ENCODE measurements at places on chromosomes 7 and 10.

- no peak for DNase-seq
Measured at GRCh38 chr7:156547884-156548561, 92.6 kb upstream of the RNF32 start.

GRCh38 chr7:158750702-158751101, 46.1 kb upstream of the NCAPG2 start:
- no peak for DNase-seq

DNA sequence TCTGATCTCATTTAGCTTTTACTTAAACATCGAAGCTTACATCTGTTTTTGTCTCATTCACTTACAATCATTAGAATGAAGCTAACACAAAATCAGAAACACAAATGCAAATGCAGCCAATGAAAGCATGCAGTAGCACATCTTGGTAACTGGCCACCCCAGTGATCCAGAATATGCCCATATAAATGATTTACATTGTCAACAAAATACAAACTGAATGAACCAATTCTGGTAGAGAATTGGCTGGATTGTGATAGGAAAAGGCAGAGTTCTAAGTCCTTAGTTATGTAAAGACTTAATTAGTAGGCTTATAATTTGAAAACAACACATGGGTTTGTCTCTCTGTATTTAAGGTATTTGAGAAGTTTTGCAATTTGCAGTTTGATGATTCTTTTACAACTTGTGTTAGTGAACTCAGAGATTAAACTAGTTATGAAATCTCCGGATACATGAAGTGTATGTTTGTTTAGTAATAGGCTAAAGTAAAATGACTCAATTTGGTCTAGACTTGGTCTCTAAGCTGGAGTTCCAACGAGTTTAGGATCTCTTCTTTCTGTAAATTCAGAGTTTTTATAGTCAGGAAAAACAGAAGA, 21.2 kb downstream of the TECTB start:
- DNase-seq = no peak

DNA sequence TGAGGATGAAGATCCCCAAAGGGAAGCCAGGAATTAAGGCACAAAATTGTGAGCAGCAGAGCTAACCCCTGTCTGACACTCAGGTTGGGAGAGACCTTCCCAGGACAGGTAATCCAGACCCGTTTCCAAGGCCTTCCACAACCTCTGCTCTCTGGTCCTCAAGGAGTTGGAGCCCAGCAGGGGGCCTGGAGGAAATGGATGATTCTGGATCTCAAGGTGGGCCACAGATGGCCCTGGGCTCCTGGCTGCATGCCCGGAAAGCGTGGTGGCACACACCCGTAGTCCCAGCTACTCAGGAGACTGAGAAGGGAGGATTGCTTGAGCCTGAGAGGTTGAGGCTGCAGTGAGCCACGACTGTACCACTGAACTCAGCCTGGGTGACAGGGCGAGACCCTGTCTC, 42.3 kb downstream of the DPYSL4 start:
- no peak for DNase-seq

GRCh38 chr7:57417736-57418135, 32.2 kb upstream of the ZNF716 start:
- no peak for DNase-seq

- no peak for DNase-seq
Measured at GRCh38 chr7:151168787-151169162, 1.3 kb upstream of the GBX1 start.

DNA sequence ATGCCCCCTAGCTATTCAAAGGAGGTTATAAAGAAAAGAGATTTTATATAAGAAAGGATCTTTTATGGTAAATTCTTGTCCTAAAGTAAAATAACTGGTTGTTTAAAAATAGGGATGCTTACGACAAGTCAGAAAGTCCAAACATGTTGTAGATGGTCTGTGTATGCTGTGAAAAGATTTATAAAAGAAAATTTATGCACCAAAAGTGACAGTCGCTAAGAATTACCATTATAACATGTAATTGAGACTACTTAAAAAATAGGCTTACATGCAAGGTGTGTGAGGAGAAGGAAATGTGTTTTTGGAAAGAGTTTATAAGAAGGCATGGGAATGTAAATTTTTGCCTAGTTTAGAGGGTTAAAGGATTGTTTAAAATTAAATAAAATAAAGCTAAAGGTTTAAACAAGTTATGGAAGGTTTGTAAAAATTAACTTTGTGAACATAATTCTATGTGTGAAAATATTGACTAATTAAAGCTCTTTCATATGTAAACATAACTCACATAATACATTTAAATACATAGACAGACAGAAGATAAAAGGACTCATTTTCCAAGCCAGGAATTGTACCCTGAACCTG, 118.5 kb downstream of the LYZL1 start:
- DNase-seq = no peak

- DNase-seq = no peak
Measured at GRCh38 chr10:22253580-22253882, 35.7 kb upstream of the EBLN1 start.

DNA sequence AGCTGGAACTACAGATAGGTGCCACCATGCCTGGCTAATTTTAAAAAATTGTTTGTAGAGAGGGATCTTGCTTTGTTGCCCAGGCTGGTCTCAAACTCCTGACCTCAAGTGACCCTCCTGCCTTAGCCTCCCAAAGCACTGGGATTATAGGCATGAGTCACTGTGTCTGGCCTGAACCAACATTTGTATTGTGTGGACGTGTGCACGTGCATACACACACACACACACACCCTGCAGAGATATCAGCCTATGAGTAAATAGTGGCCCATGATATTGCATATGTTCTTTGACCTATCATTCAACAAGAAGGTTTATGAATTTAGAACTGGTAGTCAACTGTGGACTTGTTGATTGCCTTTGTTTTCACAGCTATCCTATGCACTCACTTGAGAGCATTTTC, 161.6 kb downstream of the BAMBI start:
- no peak for DNase-seq

DNA sequence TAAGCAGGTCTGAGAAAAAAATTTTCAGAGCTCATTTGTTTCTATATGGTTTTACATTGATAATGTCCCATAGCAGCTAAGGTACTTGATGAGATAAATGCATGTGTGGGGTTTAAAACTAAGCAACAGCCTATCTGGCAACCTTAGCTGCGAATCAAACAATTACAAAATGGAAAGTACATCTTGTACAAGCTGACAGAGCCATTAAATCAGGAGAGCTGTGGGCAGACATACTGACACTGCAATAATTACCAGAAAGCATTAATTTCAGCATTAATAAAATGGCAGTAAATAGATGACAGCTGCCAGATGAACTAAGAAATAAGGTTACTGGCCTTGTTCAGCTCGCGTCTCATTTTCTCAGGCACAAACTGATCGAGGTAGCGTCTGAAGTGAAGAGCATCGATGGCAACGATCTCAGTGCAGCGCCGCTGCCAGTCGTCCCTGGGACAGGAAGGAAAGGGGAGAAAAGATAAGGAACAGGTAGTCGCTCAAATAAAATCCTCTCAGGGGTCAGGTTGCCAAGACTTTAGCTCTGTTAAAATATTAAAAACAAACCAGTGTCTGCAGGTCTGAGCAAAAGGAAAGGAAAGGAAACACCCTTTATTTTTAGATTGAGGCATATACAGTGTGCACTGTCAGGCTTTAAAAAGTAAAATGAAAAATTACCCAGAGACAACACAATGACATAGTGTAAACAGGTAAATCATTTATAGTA, 79.7 kb upstream of the OGDHL start:
- DNase-seq = no peak

DNA sequence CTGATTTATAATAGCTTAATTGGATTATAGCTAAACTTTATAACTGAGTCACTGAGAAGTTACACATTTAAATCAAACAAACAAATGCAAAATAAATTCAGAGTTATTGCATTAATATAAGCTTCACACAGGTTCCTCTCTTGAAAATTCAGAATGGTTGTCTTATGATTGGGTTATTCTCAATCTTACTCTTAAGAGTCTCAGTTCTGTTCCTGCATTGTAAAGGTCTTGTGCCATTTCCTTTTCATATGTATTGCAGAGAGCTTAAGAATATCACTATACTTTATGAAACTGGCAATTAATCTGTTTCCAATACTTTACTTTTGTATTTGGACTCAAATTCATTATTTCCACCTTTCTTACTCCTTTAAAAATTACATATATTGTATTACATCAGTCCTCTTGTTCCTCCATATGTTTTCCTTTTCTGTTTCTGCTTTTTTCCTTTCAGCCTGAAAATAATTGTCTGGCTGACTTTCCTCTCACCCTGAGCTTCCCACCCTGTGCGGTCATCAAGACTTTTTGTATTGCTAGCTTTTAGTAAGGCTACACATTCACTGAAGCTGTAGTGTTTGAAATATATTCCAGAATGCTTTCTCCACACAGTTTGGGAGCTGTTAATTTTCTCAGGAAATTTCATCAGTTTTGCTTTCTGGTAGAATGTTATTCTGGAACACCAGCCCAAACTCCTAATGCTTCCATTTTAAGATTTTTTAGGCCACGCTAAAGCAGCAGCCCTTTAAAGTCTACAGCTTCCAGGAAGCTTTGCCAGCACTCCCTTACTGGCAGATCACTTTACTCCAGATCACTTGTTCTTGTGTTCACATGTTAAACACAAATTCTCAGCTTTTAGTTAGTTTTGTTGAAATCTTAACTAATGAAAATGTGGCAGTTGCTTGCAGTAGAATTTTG, 139.4 kb downstream of the KCND2 start:
- no peak for DNase-seq

DNA sequence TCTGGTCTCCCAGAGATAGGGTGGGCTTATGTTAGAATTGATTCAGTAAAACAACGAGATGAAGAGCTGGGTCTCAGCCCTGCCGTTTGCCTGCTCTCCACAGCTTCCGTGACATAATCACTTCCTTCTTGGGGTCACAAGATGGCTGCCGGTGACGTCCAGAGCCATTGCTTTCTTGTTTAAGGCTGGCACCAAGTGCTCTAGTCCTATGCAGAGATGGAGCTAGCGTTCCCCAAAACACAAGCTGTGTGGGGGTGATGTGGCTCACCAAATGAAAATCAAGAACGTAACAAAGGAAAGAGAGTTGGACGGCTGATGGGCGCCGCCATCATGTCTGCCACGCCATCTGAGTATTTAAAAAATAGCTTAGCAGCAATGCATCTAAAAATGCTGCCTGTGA, 296.1 kb downstream of the CAMK1D start:
- no peak for DNase-seq

- no peak for DNase-seq
Measured at GRCh38 chr7:26052706-26053105, 99.3 kb upstream of the NFE2L3 start.

- DNase-seq = no peak
Measured at GRCh38 chr7:30918676-30919075, 7.0 kb downstream of the AQP1 start.

- DNase-seq = no peak
Measured at GRCh38 chr10:101601541-101601940, 13.4 kb downstream of the DPCD start.

- DNase-seq = no peak
Measured at GRCh38 chr7:77329466-77330168, 86.5 kb downstream of the GSAP start.

GRCh38 chr10:107072786-107073185, 91.7 kb downstream of the SORCS1 start:
- DNase-seq = no peak

- DNase-seq = no peak
Measured at GRCh38 chr7:155053002-155053401, 17.1 kb upstream of the HTR5A start.

DNA sequence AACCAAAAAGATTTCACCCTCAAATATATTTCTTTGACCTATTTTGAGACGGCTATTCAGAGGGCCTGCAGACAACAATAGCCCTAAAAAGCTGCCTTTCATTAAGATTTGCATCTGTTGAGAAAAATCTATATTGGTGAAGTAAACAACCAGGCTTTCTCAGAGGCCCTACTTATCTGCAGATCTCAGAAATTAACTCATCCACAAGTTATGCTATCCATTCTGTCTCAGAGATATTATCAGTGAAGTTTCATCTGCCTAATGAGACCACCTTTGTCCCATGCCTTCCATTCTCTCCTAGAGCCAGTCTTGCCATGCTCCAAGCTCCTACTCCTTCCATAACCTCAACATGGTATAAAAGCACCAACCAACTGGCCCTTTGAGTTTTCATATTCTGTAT, 130.3 kb downstream of the CACNA2D1 start:
- no peak for DNase-seq
